Chondrocyte (in vitro differentiated cells): ENCODE measurements at places on chromosomes 2 and 18. TPM values are rescaled to one million over a fixed set of nuclear protein-coding genes. Genes with fewer than 3 reads are reported as not detected.

DNA sequence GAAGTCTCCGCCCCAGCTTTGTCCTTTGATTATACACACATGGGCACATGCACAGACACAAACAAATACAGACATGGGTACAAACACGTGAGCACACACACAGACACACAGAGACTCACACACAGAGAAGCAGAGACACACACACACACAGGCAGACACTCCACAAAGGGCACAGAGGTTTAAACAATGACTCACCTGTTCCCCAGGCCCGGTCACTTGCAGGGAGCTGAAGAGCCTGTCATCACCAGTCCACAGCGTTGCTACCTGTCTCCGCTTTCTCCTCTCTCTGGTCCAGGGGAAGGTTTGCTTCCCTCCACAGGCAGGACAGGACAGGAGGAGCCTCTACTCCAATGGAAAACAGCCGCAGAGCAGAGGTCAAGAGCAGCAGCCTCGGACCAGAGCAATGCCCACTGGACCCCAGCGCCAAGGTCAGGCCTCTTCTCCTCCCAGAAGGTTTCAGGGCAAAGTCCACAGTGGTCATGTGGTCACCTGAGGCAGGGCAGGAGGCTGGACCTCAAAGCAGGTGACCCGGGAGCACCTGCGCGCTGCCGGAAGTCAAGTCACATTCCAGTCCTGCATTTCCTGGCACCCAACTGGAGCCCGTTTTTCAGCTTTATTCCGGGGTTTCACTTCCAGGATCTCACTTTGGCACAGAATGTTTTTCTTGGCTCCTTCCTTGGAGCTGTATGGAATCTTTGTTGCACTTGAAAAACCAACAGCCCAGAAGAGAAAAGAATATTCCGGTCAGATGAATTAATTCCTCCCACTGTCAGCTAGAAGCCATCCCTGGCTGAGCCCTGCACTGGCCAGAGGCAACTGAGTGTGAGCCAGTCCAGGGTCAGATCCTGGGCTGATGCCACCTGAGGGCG is at the start of gene RAB17:
Gene RAB17, minus strand, starts transcription at position 463 of the 869 bp plus-strand sequence. CDS start 4,580 bp downstream, outside the sequence.
- no peaks in the 10 kb centered on the region for H3K27me3 ChIP-seq
- peak within 1 kb of the TSS; percentile 49 for H3K27ac ChIP-seq
- H3K4me3 ChIP-seq = peak within 1 kb of the TSS; percentile 15
- no peaks in the 10 kb centered on the region for H3K36me3 ChIP-seq

The CAMKMT gene
- 6.5 to 12.2 TPM (median 8.7 TPM) in 3 replicates for total RNA-seq

DNA sequence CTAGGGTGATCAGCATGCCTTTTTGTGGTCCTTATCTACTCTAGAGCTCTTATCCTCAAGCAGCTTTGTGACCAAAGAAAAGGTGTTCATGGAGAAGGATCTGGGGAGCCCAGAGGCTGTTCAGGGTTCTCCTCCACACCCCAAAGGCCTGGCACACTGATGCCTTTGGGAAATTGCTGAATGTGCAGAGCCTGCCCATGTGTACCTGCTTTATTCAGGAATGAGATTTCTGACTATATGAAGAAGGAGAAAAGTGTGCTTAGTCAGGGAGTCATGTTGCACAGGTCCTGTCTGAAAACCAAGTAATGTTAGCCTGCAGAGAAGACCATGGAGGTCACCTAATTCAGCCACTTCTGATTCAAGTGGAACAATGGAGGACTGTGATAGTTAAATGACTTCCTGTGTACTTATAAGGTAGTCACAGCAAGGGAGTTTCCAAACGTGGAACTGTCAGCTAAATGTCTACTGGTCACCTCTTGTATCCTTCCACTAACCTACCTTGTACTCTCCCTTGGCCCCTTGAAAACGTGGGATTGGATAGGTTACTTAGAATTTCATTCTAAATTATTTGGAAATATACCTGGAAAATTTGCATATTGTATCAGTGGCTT is 81.3 kb downstream of the LIMS1 start:
- no peak for DNase-seq
- no peak overlapping the region for H3K4me3 ChIP-seq
- H3K4me1 ChIP-seq = peaks cover 83% of the 10 kb centered on the region

DNA sequence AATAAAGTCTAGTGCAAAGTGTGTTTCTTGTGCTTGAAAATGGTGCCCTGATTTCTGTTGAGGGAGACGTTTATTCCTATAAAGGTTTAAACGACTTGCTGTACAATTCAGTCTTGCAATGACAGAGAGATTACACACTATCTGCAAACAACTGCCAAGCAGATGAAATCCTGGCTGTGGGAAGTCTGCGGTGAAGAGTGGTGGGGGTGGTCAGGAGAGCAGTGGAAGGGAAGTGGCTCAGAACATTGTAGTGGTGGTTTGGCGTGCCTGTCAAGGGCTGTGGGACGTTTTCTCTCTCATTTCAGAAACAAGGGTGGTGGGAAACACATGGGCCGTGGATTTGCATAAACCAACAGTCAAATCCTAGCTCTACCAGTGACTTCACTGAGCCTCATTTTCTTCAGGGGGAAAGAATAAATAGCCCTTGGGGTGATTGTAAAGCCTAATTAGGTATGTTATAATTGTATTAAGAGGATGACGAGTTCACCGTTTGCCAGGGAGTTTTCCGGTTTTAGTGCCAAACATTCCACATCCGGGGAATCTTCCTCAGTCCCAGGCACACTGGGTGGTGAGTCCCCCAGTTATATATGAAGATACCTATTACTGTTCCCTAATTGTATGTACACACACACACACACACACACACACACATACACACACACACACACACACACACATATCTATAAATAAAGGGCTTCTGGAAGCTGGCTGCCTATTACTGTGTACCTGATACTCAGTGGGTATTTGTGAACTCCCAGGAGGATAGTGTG is 115.0 kb downstream of the SPTBN1 start:
- H3K36me3 ChIP-seq = peaks cover 4% of the 10 kb centered on the region
- DNase-seq = no peak
- H3K4me3 ChIP-seq = peak overlapping the region; percentile 29
- H3K27me3 ChIP-seq = no peaks in the 10 kb centered on the region
- peaks cover 70% of the 10 kb centered on the region for H3K4me1 ChIP-seq
- peak overlapping the region; percentile 97 for H3K27ac ChIP-seq

DNA sequence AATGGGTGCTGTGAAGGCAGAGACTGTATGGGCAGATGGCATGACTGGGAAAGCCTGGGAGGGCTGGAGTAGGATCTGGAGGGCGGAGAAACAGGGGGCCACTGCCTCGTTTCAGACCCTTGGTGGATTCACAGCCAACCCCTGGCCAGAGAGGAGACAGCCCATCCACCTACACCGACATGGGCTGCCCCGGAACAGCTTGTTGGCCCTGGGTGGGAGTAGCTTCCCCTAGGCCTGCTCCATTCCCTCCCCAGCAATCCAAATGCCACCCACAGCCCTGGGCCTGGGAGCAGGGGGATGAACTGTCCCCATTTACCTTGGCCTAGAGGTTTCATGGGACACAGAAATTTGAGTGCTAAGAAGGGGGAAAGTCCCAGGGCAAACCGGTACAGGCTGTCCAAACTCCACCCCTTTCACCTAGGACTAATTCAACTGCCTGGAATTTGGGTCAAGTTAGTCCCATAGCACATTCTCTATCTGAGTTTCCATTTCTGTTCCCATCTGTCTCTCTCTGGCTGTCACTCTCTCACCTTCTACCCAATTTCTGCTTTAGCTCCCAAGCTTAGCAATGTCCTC is 37.0 kb downstream of the LBH start:
- no peaks in the 10 kb centered on the region for H3K36me3 ChIP-seq
- H3K27ac ChIP-seq = no peak overlapping the region
- no peak overlapping the region for H3K4me3 ChIP-seq
- no peak for DNase-seq
- H3K4me1 ChIP-seq = peaks cover 38% of the 10 kb centered on the region

DNA sequence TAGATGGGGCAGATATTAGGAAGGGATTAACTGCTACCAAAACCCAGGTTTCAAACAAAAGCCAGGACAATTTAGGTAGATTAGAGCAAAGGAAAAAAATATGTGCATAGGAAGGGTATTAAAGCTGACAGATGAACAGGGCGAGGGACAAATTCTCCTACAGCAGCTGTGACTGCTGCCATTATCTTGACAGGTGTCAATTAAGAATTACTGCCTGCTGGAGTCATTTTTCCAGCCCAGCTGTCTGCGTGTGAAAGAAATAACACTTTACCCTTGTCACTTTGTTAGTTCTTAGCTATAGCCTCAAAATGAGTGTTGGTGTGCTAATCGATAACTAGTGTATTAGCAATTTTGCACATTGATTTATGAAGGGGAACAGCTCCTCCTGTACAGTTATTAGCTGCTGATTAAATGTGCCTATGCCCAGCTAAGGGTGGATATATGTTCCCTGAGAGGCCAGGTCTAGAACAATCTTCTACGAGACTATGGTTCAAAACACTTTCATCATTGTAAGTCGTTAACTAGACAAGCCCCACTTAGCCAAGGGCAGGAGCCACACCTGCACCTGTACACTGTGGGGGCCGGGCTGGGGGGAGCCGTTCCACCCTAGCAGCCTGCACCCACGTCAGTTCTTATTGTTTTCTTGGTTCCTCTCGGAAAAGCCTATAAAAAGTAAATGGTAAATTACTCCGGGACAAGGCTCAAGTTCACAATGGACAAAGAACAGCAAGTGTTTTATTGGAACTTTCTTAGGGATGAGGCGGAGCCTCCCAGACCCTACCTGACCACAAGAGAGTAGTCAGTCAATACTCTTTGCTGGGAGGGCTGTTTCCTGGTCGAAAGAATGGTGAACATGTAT is 7.7 kb downstream of the TSHZ1 start:
- H3K27ac ChIP-seq = no peak overlapping the region
- no peaks in the 10 kb centered on the region for H3K27me3 ChIP-seq
- no peak overlapping the region for H3K4me3 ChIP-seq
- peaks cover 2% of the 10 kb centered on the region for H3K36me3 ChIP-seq
- no peak for DNase-seq

DNA sequence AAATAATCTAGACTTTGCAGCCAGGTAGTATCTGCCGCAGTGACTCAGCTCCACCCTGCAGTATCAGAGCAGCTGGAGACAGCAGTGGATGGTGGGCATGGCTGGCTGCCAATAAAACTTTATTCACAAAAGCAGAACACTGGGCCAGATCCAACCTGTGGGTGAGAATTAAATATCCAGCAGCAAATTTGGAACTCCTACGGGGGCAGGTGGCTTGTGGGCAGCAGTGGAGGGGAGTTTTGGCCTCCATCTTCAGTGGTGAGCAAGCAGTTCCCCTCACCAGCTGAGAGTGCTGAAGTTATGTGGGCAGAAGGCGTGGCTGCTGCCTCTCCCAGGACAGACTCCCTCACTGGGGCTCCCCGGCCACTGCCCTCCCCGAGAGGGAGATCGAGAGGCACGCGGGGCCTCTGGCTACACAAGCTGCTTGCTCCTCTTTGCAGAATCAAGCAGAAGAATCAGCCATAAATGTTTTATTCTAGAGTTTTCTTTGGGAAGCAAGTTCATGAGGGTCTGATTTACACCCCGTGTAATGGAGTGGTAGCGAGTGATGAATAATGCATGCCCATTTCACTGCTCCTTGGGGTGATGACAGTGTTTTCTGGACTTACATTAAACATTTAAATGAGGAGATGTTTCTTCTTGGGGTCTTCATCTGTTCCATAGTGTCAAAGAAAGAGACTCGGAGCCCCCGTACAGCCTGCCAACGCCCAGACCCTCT is 204.3 kb downstream of the SEPTIN10 start:
- peaks cover 55% of the 10 kb centered on the region for H3K4me1 ChIP-seq
- H3K27ac ChIP-seq = no peak overlapping the region

DNA sequence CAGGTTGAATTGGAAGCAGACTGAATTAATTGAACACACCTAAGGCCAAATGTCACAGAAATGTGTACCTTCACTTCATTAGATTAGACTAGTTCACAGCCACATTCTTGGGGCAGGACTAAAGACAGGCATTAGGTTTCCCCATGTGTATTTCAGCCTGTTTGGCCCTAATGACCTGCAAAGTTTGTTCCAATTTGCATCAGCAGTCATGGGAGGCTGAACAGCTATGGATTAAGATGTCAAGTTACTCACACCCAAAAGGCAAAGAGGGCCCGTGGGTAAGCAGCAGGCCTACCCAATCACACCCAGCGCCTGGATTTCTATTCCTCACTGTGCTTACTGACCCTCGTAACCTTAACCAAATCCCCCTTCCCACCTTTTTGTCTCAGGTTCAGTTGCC is 99.6 kb upstream of the RIOK3 start:
- no peak overlapping the region for H3K27ac ChIP-seq
- H3K4me3 ChIP-seq = no peak overlapping the region

DNA sequence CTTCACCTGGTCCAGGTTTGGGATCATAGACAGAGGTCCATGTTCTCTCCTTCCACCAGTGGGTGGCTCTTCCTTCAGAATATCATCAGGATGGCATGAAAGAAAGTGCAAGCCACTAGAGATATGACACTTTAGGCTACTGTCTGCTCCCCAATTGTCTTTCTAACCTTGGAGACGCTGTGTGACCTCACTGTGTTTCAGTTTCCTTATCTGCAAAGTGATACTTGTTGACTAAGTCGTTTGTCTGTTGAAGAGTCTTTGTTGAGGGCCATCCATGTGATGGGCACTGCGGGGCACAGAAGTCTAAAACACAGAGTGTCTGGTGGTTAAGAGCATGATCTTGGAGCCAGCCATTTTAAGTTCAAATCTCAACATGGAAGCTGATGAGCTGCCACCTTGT is 259.9 kb upstream of the THSD7B start:
- no peak for DNase-seq
- H3K4me1 ChIP-seq = no peaks in the 10 kb centered on the region
- H3K4me3 ChIP-seq = no peak overlapping the region
- H3K27me3 ChIP-seq = peaks cover 3% of the 10 kb centered on the region

- H3K4me3 ChIP-seq = no peak overlapping the region
- H3K27me3 ChIP-seq = no peaks in the 10 kb centered on the region
- H3K4me1 ChIP-seq = peaks cover 3% of the 10 kb centered on the region
- DNase-seq = no peak
- H3K36me3 ChIP-seq = no peaks in the 10 kb centered on the region
- H3K27ac ChIP-seq = no peak overlapping the region
Measured at GRCh38 chr2:218364196-218364595, 7.5 kb downstream of the CATIP start.

The DUSP19 gene
- total RNA-seq = 4.1 to 6.6 TPM (median 4.3 TPM) in 3 replicates

- peaks cover 16% of the 10 kb centered on the region for H3K36me3 ChIP-seq
- no peak for DNase-seq
- peaks cover 26% of the 10 kb centered on the region for H3K4me1 ChIP-seq
- no peaks in the 10 kb centered on the region for H3K27me3 ChIP-seq
- H3K4me3 ChIP-seq = no peak overlapping the region
Measured at GRCh38 chr2:207073801-207074678, 91.7 kb downstream of the KLF7 start.

DNA sequence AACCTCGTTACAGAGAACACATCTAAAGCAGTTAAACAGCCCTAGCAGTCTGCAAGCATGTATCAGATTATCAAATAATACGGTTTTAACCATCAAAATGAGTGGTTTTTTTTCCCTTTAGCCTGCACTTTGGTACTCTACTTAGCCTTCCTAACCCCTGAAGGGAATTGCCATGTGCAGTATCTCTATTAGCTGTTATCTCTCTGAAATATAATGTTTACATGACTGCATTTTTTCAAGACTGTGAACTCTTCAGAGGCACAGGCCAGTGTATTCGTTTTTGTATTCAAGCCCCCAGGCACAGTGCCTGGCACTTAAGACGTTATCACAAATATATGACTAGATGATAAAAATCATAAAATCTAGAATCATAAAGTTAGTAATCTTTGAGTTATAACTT is 509.5 kb downstream of the PARD3B start:
- no peak for DNase-seq
- peaks cover 30% of the 10 kb centered on the region for H3K4me1 ChIP-seq
- peaks cover 3% of the 10 kb centered on the region for H3K36me3 ChIP-seq

- peaks cover 21% of the 10 kb centered on the region for H3K36me3 ChIP-seq
- H3K4me1 ChIP-seq = peaks cover 13% of the 10 kb centered on the region
- H3K27me3 ChIP-seq = no peaks in the 10 kb centered on the region
- DNase-seq = no peak
- H3K27ac ChIP-seq = no peak overlapping the region
Measured at GRCh38 chr2:160087854-160088745, 25.7 kb upstream of the PLA2R1 start.
